Adrenal gland (tissue), 19 donors: ENCODE measurements at places on chromosomes 12 and 14. TPM values are rescaled to one million over a fixed set of nuclear protein-coding genes. Genes with fewer than 3 reads are reported as not detected.

- H3K36me3 ChIP-seq, result no peaks in the 10 kb centered on the region
- H3K27me3 ChIP-seq, result no peaks in the 10 kb centered on the region
- no peak overlapping the region for H3K4me3 ChIP-seq
- no peaks in the 10 kb centered on the region for H3K4me1 ChIP-seq
- DNase-seq, result peak; percentile 61
Observed at GRCh38 chr14:45526715-45527549, 273.9 kb upstream of the MIS18BP1 start.

DNA sequence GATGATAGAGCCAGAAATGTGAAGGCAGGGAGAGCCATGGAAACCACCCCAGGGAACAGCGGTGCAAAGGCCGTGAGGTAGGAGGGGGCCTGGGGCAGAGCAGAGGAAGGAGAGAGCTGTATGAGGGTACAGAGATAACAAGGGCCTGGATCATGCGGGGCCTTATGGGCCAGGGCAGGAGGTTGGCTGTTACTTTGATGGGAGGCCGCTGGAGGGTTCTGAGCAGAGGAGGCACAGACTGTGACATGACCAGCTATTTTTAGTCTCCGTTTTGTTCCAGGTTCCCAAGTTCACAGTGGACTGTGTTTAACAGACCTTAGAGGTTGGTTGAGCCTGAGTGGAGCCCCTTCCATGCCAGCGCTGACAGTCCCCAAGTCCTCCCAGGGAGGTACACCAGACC, 118.6 kb downstream of the GCH1 start:
- H3K36me3 ChIP-seq, result no peaks in the 10 kb centered on the region
- no peak overlapping the region for H3K4me3 ChIP-seq
- DNase-seq, result no peak
- H3K27me3 ChIP-seq, result no peaks in the 10 kb centered on the region
- peaks cover 7% of the 10 kb centered on the region for H3K4me1 ChIP-seq

GRCh38 chr14:65421201-65421981, 8.9 kb downstream of the FUT8 start:
- H3K4me1 ChIP-seq, result no peaks in the 10 kb centered on the region
- H3K27ac ChIP-seq, result no peak overlapping the region
- no peak for DNase-seq
- no peaks in the 10 kb centered on the region for H3K27me3 ChIP-seq
- no peaks in the 10 kb centered on the region for H3K36me3 ChIP-seq
- no peak overlapping the region for H3K4me3 ChIP-seq

- H3K27ac ChIP-seq, result no peak overlapping the region
- H3K4me1 ChIP-seq, result no peaks in the 10 kb centered on the region
- H3K27me3 ChIP-seq, result no peaks in the 10 kb centered on the region
- no peak overlapping the region for H3K4me3 ChIP-seq
Observed at GRCh38 chr14:50600849-50601248, 40.9 kb downstream of the ATL1 start.

DNA sequence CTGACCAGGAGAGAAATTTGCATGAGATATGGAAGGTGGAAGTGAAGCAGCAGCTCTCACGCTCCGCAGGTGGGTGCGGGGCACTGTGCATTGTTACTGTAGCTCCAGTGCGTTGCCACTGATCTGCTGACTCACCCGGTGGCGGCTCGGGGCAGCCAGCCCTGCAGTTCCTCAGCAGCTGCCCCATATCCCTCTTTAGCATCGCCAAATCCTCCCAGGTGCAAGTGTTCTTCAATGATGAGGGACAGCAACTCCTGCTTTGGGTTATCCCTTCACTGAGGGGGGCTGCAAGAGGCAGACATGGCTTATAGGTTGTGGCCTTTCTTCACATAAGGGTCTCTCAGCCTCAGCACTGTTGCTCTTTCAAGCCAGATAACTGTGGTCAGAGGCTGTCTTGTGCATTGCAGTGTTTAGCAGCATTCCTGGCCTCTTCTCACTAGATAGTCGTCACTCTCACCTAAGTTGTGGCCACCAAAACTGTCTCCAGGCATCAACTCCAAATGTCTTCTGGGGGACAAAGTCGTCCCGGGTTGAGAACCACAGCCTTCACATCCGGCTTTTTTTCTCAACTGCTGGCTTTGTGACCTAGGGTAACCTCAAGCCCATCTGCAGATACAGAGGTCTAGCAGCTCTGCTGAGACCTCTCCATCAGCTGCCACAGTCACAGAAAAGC, 180.8 kb downstream of the EFCAB11 start:
- H3K27ac ChIP-seq, result no peak overlapping the region
- no peak for DNase-seq
- H3K36me3 ChIP-seq, result no peaks in the 10 kb centered on the region

- no peaks in the 10 kb centered on the region for H3K27me3 ChIP-seq
- DNase-seq, result no peak
- H3K4me3 ChIP-seq, result no peak overlapping the region
- peak overlapping the region; percentile 38 for H3K27ac ChIP-seq
- no peaks in the 10 kb centered on the region for H3K36me3 ChIP-seq
- no peaks in the 10 kb centered on the region for H3K4me1 ChIP-seq
Observed at GRCh38 chr12:121089813-121090430, 42.8 kb upstream of the P2RX7 start.

DNA sequence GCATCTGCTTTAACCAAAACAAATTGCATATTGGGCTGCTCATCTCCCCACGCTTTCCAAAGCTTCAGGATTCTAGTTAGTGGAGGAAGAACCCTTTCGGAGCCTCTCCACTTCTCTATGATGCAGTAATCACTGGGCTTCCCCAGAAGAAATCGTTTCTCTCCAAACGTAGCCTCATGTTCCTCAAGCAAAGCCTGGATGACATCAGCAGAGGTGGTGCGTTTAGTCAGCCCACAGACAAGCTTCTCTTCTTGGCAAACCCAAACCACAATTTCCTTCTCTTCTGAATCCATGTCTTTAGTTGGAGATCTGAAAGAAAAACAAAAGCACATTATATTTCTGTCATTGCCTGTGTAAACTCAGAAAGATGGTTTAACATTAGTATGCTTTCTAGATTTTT, 30.6 kb downstream of the RASSF9 start:
- H3K4me1 ChIP-seq, result no peaks in the 10 kb centered on the region
- no peaks in the 10 kb centered on the region for H3K36me3 ChIP-seq
- DNase-seq, result no peak
- no peak overlapping the region for H3K27ac ChIP-seq

DNA sequence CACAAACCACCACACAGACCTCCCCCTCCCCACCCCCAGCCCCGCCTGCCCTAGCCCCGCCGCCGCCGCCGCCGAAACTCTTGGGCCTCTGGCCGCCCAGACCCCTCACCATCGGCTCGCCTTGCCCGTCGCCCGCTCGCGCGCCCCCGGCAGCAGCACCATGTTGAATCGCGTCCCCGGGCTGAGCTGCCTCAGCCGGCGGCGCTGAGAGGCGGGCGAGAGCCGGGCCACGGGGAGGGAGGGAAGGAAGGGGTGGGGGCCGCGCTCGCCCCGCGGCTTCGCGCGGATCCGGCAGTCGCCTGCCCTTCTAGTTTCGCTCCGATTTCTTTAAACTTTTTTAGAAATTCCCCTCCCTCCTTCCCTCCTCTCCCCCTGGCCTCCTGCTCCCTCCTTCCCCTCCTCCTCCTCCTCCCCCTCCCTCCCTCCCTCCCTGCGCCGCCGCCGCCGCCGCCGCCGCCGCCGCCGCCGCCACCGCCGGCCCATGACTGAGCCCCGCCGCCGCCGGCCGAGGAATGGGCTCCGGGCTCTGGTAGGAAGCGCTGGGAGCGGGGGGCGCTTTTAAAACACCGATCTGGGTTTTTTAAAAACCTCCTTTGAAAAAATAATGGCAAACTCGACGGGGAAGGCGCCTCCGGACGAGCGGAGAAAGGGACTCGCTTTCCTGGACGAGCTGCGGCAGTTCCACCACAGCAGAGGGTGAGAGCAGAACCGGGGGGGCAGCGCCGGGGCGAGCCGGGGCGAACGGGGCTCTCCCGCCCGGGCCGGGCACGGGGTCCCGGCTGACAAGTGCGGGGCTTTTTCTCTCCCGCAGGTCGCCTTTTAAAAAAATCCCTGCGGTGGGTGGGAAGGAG, at the start of gene ARID2:
ARID2 (plus strand) TSS at position 474 of the 851 bp plus-strand sequence; CDS start at position 605, 131 bp downstream.
- H3K36me3 ChIP-seq, result no peaks in the 10 kb centered on the region
- peak within 1 kb of the TSS; percentile 11 for H3K4me3 ChIP-seq
- H3K27me3 ChIP-seq, result no peaks in the 10 kb centered on the region
- peaks cover 15% of the 10 kb centered on the region for H3K4me1 ChIP-seq

The HHIPL1 gene
- 0.39 TPM for total RNA-seq

The DEGS2 gene
- total RNA-seq, result not detected

The RERG gene
- 89.7 TPM for total RNA-seq

The DNAJC22 gene
- total RNA-seq, result 0.93 TPM

The DEPDC4 gene
- 2.5 TPM for total RNA-seq

The CCDC197 gene
- total RNA-seq, result not detected

The KIF21A gene
- 24.0 TPM for total RNA-seq

The GLIPR1L1 gene
- total RNA-seq, result not detected

The ATP6V1D gene
- 338 TPM for total RNA-seq
